ENCODE measurements at places on chromosomes 1 and 21.
A peak's percentile ranks its signal among the peaks of the same experiment; 100 is the strongest.

- DNase-seq, result no peak
Observed at GRCh38 chr1:67044631-67045270, 9.2 kb downstream of the SLC35D1 start.

DNA sequence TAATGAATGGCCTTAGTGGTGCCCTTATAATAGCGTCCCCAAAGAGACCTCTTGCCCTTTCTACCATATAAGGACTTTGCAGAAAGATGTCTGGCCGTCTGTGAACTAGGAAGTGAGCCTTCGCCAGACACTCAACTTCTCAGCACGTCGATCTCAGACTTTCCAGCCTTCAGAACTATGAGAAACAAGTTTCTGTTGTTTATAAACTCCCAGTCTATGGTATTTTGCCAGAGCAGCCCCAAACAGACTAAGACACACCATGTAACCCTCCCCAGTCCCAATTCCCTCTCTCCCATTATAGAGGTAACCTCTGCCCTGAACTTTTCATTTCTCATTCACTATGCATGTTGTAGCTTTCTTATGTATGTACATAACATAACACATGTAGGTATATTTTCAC lies 55.7 kb downstream of the NID1 start:
- no peak for DNase-seq

DNA sequence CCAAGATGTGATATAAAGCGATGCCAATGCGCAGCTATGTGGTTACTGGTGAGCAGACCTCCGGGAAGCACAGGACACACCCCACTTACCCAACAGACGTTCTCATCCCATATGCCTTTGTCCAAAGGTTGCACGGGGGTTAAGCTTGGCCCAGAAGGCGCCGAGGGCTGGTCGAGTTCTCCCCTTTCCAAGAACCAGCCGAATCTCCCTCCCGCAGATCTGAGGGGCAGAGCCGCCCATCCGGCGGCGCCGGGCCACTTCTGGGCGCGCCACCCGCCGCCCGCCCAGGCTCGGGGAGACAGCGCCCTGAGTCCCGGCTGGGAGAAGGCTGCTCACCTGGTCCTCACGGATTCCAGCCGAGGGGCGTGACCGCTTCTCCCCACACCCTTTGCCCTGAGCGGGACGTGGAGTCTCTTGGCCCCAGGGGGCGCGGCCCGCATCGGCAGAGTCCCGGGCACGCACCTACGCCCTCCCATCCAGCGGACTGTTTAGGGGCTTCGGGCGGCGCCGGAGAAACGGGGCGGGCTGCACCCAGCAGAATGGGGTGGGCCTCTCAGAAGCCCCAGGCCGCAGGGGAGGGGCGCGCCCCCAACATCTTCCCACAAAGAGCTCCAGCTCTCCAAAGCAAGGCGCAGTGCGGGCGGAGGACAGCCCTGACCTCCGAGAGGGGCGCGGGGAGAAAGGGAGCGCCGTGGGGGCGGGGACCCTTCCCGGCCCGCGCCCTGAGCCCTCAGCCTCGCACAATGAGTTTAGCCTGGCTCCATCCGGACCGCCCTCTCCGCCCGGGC lies 615 bp downstream of the GPR161 start:
- peak; percentile 60 for DNase-seq

DNA sequence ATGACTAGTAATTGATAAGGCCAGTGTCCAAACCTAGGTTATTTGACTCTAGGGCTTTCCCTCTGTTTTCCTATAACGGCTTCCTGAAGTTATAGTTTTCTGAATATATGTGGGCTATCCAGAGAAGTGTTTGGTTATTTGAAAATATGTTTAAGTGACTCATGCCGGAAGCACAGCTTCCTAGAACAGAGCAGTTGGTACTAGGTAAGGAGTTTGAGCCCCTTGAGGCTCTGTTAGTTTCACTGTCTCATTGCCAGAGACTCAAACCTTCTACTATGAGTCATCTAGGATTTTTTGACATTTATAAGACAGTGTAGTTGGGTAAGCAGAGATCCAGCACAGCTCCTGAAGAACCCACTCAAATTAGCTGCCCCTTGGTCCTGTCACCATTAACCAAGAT lies 27.1 kb upstream of the LEPR start:
- no peak for DNase-seq

DNA sequence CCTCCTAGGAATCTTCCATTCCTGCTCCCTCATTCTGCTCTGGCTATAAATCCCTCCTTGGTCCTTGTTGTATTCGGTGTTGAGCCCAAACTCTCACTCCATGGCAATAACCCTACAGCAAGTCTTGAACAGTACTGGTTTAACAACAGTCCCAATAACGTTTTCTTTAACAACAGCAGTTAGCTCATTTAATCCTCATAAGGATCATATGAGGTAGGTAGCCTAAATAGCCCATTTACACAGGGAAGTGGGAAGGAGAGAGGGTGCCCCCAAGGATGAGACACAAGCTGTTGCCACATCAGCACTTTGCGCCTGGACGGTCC lies 444 bp upstream of the AGTRAP start:
- DNase-seq, result no peak

GRCh38 chr1:162753998-162754585 lies 36.4 kb upstream of the HSD17B7 start:
- no peak for DNase-seq

DNA sequence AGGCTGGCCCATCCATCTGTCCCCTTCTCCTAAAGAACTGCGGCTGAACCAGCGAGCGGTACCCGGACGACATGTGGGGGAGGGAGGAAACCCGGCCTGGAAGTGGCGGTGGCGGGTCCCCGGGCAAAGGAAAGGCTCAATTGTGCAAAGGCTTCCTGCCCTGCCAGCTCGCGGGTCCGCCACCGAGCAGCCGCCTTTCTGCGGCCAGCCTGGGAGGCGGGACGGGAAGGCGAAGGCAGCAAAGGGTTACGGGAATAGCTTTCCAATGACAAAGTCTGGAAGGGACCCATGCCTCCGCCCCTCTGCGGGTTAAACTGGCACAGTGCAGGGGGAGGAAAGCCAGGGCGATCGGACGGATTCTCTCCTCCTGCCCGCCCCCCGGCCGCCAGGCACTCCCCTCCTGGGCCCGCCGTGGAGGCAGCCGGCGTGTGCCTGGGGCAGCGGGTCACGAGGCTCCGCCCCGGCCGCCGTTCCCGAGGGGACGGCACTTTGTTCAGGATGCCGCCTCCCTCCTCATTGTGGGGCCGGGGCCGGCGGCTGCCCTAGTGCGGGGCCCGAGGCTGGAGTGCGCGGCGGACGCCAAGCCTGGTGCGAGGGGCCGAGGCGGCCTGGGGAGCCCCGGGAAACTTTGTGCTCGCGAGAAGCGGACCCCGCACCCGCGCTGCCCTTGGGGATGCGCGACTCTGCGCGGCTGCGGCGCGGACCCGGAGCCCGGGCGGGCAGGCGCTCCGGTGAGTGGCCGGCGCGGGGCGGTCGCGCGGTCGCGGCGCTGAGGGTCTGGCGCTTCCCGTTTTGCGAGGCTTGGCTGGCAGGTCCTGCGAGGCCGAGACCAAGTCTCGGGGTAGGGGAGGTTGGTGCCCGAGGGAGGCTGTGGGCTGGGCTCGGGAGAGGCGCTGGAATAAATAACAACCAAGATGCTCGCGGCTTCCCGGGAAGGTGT lies at the start of gene NAV1:
TSS of gene NAV1 (plus strand) at position 516 of the 940 bp plus-strand sequence. CDS start 83,758 bp downstream, outside the sequence.
- DNase-seq, result peak; percentile 82
